ENCODE measurements at places on chromosomes 7 and 10. TPM values are rescaled to one million over a fixed set of nuclear protein-coding genes. Genes with fewer than 3 reads are reported as not detected.
A peak's percentile ranks its signal among the peaks of the same experiment; 100 is the strongest.

DNA sequence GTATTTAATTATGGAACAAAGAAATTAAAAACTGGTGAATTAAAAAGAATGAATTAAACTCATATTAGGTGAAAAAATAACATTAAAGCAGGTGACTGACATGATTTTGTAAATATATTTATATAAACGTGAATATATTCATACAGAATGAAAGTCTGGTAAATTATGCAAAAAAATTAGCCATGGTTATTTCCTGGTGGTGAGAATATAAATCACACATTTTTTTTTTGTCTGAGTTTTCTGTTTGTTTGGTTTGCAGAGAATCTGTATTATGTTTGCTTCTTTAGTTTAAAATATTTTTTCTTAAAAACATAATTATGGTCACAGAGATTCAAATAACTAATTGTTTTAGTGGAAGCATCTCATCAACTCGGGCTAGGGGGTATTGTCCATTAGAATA lies 73.0 kb upstream of the CSTF2T start:
- no peak for DNase-seq

GRCh38 chr7:151844071-151844824 lies 32.7 kb downstream of the PRKAG2 start:
- DNase-seq = peak; percentile 55

GRCh38 chr10:89100680-89101079 lies 106.4 kb downstream of the CH25H start:
- no peak for DNase-seq

Gene TBXAS1
- polyA plus RNA-seq = 4.1 TPM

Gene ARHGEF35
- 19.3 TPM for polyA plus RNA-seq

Gene STOX1
- 1.6 TPM for polyA plus RNA-seq

Gene TUBAL3
- not detected for polyA plus RNA-seq
